ENCODE measurements at places on chromosomes 6 and 20.

DNA sequence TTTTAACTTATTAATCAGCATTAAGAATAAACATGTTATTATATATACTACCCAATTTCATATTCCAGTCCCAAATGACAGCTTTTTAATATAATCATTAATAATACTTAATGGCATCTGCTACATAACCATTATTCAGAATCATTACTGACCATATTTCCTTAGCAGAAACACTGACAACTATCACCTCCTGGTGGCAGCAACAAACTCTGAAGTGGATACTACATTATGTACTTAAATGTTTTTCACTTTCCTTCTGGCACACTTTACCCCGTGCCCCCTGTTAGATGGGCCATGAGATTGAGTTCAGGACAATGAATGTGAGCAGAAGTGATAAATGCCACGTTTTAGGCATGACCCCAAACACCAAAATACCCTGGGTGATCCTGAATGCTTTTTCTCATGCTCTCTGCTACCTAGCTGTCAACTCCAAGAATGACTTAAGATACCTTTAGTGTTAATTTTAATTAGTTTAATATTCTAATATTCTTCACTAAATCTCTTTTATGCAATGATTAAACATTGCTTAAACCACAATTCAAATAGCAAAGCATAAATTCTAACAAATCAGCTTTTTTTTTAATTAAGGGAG, 77.1 kb downstream of the LMBRD1 start:
- no peak for DNase-seq

DNA sequence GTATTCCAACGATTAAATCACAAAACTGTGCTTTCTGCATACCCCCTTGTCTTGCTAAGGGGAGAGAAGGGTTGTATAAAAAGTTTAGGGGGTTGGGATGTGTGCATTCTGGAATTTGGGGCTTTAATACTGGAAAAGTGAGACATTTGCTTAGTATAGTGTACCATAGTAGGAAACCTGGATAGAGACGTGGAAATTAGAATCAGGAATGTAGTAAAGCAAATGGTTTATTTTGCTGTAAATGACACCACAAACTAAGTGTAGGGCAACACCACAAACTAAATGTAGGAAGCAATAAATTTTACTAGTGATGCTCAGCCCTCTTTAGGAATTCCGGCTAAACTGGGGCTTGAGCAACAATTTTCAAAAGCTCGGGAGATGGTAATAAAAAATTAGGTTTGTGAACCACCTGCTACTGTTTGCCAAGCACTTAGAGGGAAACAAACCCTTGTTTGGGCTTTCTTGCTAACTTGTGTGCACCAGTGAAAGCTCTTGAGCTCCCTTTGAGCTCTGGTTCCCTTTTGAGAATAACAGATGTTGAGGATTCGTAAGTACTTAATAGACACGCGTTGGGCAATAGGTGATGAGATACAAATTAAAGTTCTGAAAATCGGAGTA, 13.8 kb downstream of the BRD2 start:
- no peak for DNase-seq

- DNase-seq: no peak
Observed at GRCh38 chr20:5220321-5221060, 93.7 kb downstream of the CDS2 start.

DNA sequence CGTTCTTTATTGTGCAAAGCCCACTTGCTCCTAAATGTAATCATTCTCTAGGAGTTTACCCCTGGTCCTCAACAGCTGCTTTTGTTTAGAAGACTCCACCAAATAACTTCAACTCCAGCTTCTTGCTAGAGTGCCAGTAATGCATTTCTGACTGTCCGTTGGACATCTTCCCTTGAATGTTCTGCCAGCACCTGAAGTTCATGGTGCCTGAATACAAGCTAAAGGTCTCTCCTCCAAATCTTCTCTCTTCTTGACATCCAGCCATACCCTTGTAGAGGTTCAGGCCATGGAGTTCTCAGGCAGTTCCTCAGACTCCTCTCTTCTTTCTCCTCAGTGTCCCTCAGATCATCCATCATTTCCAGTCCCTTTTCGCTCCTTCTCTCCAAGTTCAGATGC, 21.7 kb downstream of the PHACTR2 start:
- DNase-seq: no peak

GRCh38 chr6:7062451-7063162, 45.2 kb upstream of the RREB1 start:
- no peak for DNase-seq

GRCh38 chr20:29873946-29874345, 1383.5 kb upstream of the DEFB115 start:
- no peak for DNase-seq

- DNase-seq: no peak
Observed at GRCh38 chr6:7461416-7461815, 71.8 kb downstream of the RIOK1 start.

GRCh38 chr6:69090132-69090531, 455.1 kb downstream of the ADGRB3 start:
- DNase-seq: no peak

- DNase-seq: no peak
Observed at GRCh38 chr6:38307740-38308139, 332.0 kb downstream of the BTBD9 start.

DNA sequence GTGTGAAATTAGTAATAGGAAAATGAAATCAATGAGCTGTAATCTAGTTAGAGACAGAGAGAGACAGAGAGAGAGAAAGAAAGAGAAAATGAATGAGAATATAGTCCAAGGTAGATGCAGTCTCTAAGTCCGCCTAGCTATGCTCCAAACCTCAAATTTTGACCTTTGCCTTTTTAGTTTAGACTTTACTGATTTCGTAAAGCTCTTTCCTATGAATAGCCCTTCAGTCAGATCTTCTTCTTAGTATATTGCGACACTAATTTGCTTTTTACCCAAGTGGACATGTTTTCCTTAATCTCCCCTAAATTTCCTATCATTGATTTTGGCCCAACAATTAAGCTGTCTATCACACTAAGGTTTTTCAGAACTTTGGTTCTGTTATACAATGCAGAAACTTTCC, 49.5 kb downstream of the TFAP2D start:
- DNase-seq: no peak

DNA sequence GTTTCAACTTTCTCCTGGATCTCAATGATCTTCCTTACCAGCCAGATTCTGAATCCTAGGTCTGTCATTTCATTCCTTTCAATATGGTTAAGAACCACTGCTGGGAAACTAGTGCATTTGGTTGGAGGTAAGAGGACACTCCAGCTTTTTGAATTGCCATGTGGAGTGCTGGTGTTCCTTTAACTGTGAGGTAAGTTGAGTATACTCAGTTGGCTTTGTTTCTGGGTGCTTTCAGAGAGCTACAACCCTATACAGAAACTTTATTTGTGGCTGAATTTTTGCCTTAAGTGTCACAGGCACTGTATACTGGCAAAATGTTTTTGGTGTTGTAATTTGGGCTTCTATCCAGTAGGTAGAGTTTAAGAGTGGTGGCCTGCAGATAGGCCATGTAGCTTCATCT, 175.8 kb downstream of the TBC1D32 start:
- no peak for DNase-seq

- no peak for DNase-seq
Observed at GRCh38 chr6:108113557-108114519, 39.3 kb upstream of the OSTM1 start.

DNA sequence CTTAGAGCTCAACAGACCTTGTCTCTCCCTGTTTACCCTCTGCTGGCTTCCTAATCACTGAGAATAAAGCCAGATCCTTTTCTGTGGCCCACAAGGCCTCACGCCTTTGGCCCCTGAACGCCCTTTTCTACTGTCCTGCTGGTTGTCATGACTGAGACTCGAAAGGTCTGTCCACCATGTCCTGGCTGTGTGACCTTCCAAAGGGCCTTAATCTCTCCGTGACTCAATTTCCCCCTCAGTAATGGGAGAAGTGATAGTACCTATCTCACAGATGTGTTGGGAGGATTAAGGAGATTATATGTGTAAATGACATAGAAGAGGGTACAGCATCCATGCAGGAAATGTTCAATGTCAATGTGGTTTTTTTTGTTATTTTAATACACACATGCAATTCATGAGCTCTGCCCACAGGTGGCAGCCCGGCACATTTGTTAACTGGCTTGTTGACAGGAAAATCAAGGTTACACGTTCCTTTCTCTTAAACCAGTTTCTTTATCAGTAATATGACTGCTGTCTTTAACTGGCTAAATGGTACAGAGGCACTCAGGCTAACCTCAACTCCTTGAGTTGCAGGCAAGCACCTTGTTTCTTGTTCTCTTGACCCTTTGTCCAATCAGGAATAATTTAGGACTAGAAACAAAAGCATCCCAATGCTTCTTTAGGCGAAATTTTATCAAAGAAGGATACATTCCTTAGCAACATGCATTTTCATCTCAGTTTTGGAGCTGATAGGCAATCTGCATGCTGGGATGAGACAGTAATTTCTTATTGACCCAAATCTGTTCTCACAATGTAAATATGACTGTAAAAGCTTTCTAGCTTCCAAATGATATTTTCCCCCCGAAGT, 16.6 kb downstream of the SLC22A1 start:
- peak; percentile 10 for DNase-seq

DNA sequence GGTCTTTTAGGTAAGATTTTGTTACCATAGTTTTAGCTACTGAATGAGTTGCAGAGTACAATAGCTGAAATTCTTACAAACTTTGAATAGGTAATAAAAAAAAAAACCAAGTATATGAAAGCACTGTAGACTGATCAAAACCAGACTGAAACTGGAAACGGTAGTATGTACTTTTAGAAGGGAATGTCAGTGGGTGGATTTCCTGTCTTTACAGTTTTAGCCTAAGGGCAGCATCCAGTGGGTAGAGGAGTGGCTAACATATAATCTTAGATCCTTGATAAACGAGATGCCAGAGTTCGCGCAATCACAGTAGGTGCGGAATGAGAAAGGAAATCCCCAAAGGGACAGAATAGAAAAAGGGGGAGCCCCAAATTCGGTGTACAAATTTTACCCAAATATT, 385.9 kb upstream of the RUNX2 start:
- DNase-seq: no peak

GRCh38 chr6:143842461-143842901, 657 bp upstream of the LTV1 start:
- DNase-seq: no peak

DNA sequence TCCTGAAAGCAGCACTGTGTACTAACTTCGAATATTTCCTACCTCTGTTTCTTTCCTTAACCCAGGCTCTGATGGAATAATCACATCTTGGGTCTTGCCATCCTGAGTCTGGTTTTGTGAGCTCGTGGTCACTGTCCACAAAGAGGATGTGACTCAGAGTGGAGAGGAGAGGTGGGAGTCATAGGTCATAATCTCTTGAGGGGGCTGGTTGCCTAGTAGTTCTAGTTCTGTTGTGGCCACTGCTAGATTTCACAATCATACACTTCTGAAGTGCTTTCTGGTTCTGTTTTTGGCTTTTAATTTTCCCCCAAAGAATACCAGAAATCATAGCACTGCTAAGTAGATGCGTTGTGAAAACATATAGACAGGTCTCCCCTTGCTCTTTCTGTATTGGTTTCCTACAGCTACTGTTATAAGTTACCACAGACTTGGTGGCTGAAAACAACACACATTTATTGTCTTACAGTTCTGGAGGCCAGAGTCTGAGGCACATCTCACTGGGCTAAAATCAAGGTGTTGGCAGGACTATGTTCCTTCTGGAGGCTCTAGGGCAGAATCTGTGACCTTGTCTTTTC, 102.8 kb downstream of the NRSN1 start:
- DNase-seq: no peak

DNA sequence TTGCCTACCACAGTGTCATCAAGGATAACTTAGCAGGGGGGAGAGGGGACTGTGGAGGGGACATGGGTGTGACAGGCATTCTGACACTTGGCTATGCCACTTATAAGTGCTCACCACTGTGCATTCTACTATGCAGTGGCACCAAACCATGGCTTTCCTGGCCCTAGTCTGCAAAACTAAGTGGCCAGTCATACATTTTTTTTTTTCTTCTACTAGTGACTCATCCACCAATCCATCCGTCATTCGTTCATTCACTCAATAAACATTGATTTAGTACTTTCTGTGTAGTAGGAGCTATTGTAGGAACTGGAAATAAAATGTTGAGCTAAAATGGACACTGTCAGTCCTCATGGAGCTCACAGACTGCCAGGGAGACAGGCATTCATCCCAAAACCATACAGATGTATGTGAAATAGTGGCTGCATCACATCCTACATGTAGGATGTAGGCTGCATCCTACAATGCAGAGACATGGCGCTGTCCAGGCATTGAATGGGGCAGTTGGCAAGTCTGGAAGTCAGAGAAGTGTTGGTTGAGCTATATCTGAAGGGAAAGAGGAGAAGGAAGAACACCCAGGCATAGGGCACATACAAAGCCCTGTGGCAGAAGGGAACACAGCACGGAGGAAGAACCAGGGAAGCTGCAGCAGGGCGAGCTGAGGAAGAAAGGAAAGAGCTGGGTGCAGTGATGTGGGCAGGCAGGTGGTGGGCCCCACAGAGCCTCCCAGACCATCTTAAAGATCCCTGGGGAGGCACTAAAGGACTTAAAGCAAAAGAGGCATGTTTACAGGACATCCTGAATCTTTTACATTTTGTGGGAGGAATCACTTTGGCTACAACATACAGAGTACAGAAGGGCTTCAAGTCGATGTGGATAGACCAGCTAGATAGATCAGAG, 224.4 kb downstream of the UST start:
- no peak for DNase-seq

- no peak for DNase-seq
Observed at GRCh38 chr20:58463256-58463655, 51.9 kb downstream of the APCDD1L start.

- DNase-seq: no peak
Observed at GRCh38 chr6:64672651-64673050, 1034.4 kb downstream of the EYS start.

DNA sequence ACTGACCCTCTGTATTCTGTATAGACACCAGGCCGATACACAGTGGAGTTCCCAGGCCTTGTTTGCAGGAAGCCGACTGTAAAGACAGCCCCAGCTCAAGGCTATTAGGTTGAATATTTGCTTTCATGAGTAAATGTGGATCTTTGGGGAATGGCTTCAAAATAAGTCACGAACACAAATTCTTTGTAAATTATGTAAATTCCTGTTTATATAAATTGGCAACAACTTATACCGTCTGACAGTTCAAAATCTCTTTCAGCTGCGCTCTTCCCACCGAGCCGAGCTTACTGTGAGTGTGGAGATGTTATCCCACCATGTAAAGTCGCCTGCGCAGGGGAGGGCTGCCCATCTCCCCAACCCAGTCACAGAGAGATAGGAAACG, 24.7 kb downstream of the EDN3 start:
- DNase-seq: no peak

- no peak for DNase-seq
Observed at GRCh38 chr20:61638802-61639585, 386.9 kb downstream of the CDH4 start.

GRCh38 chr20:25019381-25020155, 27.0 kb upstream of the APMAP start:
- DNase-seq: no peak

DNA sequence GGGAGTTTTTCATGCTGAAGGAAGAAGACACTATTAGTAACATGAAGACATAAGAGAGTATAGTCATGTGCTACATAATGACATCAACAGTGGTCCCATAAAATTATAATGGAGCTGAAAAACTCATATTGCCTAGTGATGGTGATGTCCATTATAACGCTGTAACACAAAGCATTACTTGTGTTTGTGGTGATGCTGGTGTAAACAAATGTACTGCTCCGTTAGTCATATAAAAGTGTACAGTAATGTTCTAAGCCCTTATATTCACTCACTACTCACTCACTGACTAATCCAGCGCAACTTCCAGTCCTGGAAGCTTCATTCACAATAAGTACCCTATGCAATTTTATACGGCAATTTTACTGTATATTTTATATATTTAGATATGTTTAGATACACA, 26.8 kb upstream of the ASF1A start:
- DNase-seq: no peak

All from activated naive CD4-positive, alpha-beta T cell (primary cell).